Karpas-422 (cell line): ENCODE measurements at places on chromosomes 5 and 9. TPM values are rescaled to one million over a fixed set of nuclear protein-coding genes. Genes with fewer than 3 reads are reported as not detected.

Gene HTR4
- not detected in 2 replicates for total RNA-seq

Gene GLIPR2
- total RNA-seq: 0.51 and 0.75 TPM in 2 replicates

DNA sequence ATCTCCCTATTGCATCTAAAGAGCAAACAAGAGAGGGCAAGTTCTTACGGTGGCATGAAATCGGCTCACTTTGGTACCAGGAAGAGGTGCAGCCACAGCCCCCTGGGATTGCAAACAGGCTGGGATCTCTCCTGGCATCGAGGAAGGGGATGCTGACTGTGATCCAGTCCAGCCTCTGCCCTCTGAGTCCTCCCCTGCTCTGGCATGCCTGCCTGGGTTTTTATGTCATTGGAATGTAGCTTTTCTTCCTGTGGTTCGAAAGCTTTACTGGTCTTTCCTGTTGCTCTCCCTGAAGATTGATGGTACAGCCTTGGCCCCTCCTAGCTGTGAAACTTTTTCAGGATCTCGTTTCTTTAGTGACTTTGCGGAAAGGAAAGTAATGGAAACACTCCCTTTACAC lies 6.6 kb downstream of the SLC46A2 start:
- H3K4me3 ChIP-seq: no peak overlapping the region
- no peaks in the 10 kb centered on the region for H3K27me3 ChIP-seq

GRCh38 chr9:136230365-136230764 lies 15.2 kb downstream of the QSOX2 start:
- no peak for DNase-seq
- peaks cover 22% of the 10 kb centered on the region for H3K4me1 ChIP-seq
- no peaks in the 10 kb centered on the region; the same call in 1 of the 2 replicates for H3K36me3 ChIP-seq
- H3K27me3 ChIP-seq: no peaks in the 10 kb centered on the region

Gene FAM221B
- not detected in 2 replicates for total RNA-seq

DNA sequence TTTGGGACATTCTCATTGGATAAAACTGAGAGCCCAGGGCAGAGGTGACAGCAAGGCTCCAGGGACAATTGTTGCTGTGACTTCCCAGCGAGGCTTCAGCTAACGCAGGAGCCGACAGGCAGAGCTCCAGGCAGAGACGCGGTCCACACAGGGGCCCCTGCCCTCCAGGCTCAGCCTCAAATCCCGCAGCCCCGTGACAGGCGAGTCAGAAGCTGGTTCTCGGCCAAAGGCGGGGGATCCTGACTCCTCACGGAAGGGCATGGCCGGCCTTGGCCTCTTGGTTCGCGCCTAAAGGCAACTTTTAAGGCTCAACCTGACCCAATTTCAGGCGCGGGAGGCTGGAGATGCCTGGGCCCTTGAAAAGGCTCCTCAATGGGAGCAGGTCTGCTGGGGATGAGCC lies 21.3 kb downstream of the SLC12A7 start:
- no peak overlapping the region for H3K4me3 ChIP-seq
- no peaks in the 10 kb centered on the region for H3K36me3 ChIP-seq
- DNase-seq: no peak
- H3K27ac ChIP-seq: no peak overlapping the region
- no peaks in the 10 kb centered on the region for H3K4me1 ChIP-seq

DNA sequence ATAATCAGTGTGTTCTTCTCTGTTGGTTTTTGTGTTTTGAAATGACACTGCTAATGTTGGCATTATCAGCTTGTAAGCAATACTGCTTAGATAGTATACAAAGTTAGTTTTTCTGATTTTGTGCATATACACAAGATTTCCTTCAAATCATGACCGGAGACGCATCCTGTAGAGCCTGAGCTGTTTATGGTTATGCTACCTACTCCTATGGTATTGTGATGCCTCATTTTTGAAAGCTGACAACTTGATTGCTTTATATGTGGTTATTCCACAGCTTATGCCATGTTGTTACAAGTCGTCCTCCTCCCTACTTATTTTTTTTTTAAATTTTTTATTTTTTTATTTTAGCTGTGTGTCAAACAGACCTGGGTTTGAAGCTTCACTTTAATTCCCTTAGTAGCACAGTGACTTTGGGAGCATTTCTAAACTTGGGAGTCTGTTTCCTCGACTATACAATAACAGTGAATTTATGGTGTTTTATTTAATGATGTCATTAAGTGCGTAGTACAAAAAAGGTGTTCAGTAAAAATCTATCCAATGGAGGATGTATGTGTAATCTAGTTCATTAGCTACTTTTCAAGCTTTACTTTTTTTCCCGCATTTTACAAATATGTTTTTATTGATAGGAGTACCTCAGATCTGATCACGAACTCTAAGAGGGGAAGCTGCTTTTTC lies 59.5 kb downstream of the PARP8 start:
- H3K4me1 ChIP-seq: peaks cover 15% of the 10 kb centered on the region
- H3K27me3 ChIP-seq: no peaks in the 10 kb centered on the region
- DNase-seq: no peak
- H3K36me3 ChIP-seq: no peaks in the 10 kb centered on the region
- no peak overlapping the region for H3K27ac ChIP-seq

DNA sequence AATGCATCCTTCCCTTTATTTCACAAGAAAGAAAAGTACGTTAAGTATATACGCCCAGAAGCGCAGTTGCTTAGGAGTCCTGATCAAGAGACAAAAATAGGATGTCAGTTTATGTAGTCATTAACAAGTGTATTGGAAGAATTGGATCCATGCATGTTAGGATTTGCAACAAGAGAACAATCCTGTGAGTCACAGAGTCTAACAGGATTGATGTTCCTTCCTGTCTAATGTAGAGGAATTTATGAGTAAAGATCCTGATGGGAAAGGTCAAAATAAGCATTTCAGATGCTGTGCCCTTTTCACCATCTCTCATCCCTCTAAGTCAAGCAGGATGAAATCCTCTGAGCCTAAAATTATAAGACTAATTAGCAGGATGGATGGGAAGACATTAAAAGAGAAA lies 406.0 kb upstream of the GRIA1 start:
- H3K4me3 ChIP-seq: no peak overlapping the region
- no peaks in the 10 kb centered on the region for H3K36me3 ChIP-seq
- H3K4me1 ChIP-seq: no peaks in the 10 kb centered on the region
- no peaks in the 10 kb centered on the region for H3K27me3 ChIP-seq

Gene SPATA31D4
- total RNA-seq: not detected in 2 replicates

- H3K27ac ChIP-seq: peak overlapping the region; percentile 95
- peaks cover 88% of the 10 kb centered on the region for H3K4me1 ChIP-seq
- peak; percentile 70 for DNase-seq
- no peaks in the 10 kb centered on the region for H3K36me3 ChIP-seq
Observed at GRCh38 chr5:119357270-119357669, 1.5 kb downstream of the TNFAIP8 start.

DNA sequence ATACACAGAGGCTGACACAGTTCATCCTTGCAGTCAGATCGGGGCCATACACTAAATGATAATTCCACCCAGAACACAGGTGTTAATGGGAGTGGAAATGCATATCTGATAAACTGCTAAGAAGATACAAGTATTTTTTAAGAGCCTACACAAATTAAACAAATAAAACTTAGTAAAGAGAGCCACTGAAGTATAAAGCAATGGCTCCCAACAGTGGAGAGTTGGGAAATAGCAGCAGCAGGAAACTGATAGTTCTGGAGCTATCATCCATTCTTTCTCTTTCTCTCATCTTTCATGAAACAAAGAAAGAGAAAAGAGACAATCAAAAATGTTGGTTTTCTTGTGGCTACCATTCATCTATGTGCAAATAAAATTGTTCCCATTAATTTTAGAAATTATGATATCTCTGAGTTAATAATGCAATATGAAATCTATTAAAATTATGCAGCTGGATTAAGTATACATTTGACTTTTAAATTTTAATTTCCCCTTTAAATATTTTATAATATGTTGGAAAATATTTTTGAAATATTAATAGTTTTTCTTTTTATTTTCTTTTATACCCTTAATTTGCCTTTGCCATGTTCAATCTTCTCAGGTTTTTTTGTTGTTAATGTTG lies 120.8 kb downstream of the EMB start:
- H3K27me3 ChIP-seq: no peaks in the 10 kb centered on the region
- no peak overlapping the region for H3K4me3 ChIP-seq
- peaks cover 17% of the 10 kb centered on the region; the same call in 1 of the 2 replicates for H3K4me1 ChIP-seq
- H3K36me3 ChIP-seq: no peaks in the 10 kb centered on the region

Gene SV2C
- not detected in 2 replicates for total RNA-seq

GRCh38 chr5:96876292-96876850 lies at the start of gene ERAP2:
TSS of gene ERAP2 (plus strand) at chr5:96876500. CDS start at chr5:96879686, 3,186 bp downstream.
- peaks cover 56% of the 10 kb centered on the region for H3K4me1 ChIP-seq
- DNase-seq: peak; percentile 87
- H3K27me3 ChIP-seq: no peaks in the 10 kb centered on the region

GRCh38 chr5:166926138-166926537 lies 1365.3 kb upstream of the WWC1 start:
- no peaks in the 10 kb centered on the region for H3K4me1 ChIP-seq
- DNase-seq: no peak
- no peak overlapping the region for H3K4me3 ChIP-seq
- no peaks in the 10 kb centered on the region for H3K36me3 ChIP-seq

Gene UBTD2
- total RNA-seq: 11.0 and 15.1 TPM in 2 replicates

Gene TLX3
- total RNA-seq: not detected in 2 replicates

DNA sequence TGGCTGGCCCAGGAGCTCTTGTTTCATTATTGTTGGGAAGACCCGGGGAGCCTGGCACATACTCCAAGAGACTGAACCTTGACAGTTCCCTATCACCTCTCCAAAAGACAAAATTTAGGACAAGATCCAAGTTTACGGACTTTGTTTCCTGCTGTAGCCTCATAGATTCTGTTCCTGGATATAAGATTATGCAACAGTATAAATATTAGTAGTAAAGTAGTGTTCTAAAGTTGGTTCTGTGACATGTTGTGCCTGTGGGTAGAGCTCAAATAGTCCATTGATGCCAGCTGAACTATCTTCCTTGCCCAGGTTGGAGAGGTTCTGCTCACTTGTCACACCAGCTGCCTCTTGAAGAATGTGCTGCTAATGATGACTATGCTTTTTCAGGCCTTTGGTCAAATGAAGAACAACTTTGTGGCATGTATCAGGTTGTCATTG lies 430.2 kb downstream of the DMAC1 start:
- no peaks in the 10 kb centered on the region for H3K4me1 ChIP-seq
- no peaks in the 10 kb centered on the region for H3K36me3 ChIP-seq
- H3K27me3 ChIP-seq: no peaks in the 10 kb centered on the region
- H3K4me3 ChIP-seq: no peak overlapping the region

Gene SLCO4C1
- not detected in 2 replicates for total RNA-seq

- no peak for DNase-seq
- no peaks in the 10 kb centered on the region for H3K36me3 ChIP-seq
- H3K4me3 ChIP-seq: no peak overlapping the region
Observed at GRCh38 chr5:124477577-124477976, 268.9 kb downstream of the ZNF608 start.

Gene CTXN3
- not detected in 2 replicates for total RNA-seq

DNA sequence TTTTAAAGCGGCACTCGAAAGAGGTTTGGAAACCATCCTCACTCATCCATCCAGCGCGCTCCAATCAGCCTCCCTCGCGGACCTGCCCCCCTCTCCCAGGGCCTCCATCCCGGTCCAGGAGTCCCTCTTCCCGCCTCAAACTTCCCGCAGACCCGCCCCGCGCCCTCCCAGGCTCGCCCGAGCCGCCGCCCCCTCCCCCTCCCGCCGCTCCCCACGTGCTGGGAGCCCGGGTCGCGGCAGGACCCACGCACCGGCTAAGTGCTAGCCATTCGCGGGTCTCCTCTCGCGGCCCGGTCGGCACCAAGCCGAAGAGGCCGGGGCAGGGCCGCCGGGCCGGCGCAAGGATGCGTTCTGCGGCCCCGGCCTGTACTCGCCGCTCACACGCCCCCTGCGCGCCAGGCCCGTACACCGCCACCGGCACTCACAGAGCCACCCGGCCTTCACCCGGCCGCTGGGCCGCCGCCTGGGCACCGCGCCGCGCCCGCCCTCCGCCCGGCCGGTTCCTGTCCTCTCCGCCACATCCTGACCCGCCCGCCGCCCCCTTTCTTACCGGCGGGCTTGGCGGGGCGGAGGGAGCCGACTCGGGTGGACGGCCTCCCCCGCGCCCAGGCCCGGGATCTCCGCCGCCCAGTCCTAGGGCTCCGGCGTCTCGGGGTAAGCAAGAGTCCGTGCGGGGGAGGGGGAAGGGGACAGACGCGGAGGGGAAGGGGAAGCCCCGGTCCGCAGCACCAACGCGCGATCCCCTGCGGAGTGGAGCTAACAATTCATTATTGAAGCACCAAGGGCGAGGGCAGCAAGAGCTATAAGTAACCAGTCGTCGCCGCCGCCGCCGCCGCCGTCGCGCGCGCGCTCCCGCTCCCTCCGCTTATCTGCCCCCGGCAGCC lies 576 bp downstream of the CHD1 start:
- no peaks in the 10 kb centered on the region for H3K27me3 ChIP-seq
- H3K36me3 ChIP-seq: peaks cover 32% of the 10 kb centered on the region; the same call in 1 of the 2 replicates
- DNase-seq: peak; percentile 72

- H3K36me3 ChIP-seq: no peaks in the 10 kb centered on the region
- H3K27me3 ChIP-seq: no peaks in the 10 kb centered on the region
- H3K4me3 ChIP-seq: no peak overlapping the region
- H3K4me1 ChIP-seq: no peaks in the 10 kb centered on the region
- H3K27ac ChIP-seq: no peak overlapping the region
Observed at GRCh38 chr5:137613554-137614265, 114.6 kb upstream of the SPOCK1 start.

GRCh38 chr5:144710637-144711036 lies 540.0 kb downstream of the KCTD16 start:
- peak; percentile 56 for DNase-seq
- H3K4me1 ChIP-seq: peaks cover 29% of the 10 kb centered on the region
- H3K4me3 ChIP-seq: no peak overlapping the region
- H3K27ac ChIP-seq: no peak overlapping the region
- no peaks in the 10 kb centered on the region for H3K27me3 ChIP-seq

Gene SHOC1
- not detected in 2 replicates for total RNA-seq

DNA sequence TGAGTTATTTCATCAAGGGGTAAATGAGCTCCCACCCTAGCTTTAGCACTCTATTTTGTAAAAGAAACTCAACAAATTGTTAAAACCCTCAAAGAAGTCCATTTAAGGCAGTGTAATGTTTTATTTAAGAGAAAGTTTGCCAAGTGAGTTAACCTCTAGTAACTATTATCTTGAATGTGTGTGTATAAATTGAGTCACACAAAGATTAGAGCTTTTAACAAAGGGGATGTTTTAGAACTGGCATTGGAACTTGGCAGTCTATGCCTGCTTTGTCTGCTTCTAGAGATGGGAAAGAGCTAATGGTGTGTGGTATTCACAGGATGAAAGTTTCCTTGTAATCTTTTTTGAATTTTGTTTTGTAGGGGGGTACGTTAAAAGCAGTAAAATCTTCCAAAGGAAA lies 33.2 kb downstream of the KDM3B start:
- H3K4me1 ChIP-seq: no peaks in the 10 kb centered on the region
- no peak overlapping the region for H3K27ac ChIP-seq
- H3K4me3 ChIP-seq: no peak overlapping the region

GRCh38 chr9:130626249-130626996 lies 38.0 kb upstream of the PRDM12 start:
- no peak for DNase-seq
- no peak overlapping the region for H3K27ac ChIP-seq
- H3K4me1 ChIP-seq: no peaks in the 10 kb centered on the region
- no peaks in the 10 kb centered on the region for H3K27me3 ChIP-seq
